Osteoblast (primary cell): ENCODE measurements at places on chromosomes 4 and X. TPM values are rescaled to one million over a fixed set of nuclear protein-coding genes. Genes with fewer than 3 reads are reported as not detected.

DNA sequence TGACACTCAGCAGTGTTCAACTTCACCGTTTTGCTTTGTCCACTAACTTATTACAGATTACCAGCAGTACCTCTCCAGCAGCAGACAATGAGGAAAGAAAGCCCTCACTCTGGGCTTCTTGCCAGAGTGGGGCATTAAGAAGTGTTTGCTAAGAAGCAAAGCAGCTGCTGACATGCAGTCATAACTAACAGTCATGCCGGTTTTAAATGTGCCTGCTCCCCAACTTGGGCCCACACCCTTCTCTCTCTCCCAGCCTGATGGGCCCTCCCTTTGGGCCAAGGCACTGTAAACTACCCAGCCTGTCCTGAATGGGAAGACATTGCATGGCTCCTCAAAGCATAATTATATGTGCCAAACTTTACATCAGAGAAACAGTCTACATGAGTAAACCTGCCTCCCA lies 54.6 kb upstream of the HHIP start:
- no peaks in the 10 kb centered on the region for H3K27me3 ChIP-seq
- no peak overlapping the region for H3K4me3 ChIP-seq
- DNase-seq: peak; percentile 29
- peaks cover 9% of the 10 kb centered on the region for H3K4me1 ChIP-seq
- no peak overlapping the region for H3K27ac ChIP-seq
- H3K36me3 ChIP-seq: no peaks in the 10 kb centered on the region

DNA sequence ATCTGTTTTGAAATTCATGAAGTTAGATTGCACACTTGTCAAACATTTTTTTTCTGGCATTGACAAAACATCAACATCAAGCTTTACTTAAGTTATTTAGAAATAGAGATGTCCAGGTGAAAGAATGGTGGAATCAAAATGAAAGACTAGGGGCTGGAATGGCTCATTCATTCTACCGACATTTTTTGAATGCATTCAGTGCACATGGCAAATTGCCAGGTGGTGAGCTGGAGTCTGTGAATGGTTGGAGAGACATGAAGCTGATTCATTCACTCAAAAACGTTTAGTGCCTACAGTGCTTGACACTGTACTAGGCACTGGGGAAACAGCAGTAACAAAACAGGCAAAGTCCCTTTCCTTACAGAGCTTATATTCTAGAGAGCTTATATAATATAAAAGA lies 292.4 kb downstream of the PPP1R2C start:
- DNase-seq: no peak
- no peaks in the 10 kb centered on the region for H3K27me3 ChIP-seq
- no peaks in the 10 kb centered on the region for H3K36me3 ChIP-seq
- H3K27ac ChIP-seq: no peak overlapping the region
- no peak overlapping the region for H3K4me3 ChIP-seq

GRCh38 chr4:156073976-156074375 lies 120.3 kb upstream of the CTSO start:
- H3K36me3 ChIP-seq: no peaks in the 10 kb centered on the region
- H3K27ac ChIP-seq: no peak overlapping the region
- no peak for DNase-seq
- no peaks in the 10 kb centered on the region for H3K27me3 ChIP-seq
- H3K4me3 ChIP-seq: no peak overlapping the region

DNA sequence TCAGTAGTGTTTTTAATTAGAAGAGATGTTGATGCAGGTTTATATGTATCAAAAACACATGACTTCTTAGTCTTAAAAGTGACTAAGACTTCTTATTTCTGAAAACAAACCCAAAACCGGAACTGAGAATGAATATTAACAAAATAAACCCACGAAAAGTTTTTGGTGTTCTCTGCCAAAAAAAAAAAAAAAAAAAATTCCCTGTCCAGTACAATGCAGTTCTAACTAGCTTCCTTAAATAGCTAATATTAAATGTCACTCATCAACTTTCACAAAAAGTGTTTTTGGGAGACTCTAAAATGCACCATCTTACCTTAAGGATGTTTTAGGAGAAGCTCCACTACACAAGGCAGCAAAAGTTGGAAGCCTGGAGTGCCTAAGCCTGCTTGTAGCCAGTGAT lies 2.0 kb downstream of the ANKRD37 start:
- H3K27me3 ChIP-seq: no peaks in the 10 kb centered on the region
- DNase-seq: no peak
- peaks cover 27% of the 10 kb centered on the region for H3K36me3 ChIP-seq

DNA sequence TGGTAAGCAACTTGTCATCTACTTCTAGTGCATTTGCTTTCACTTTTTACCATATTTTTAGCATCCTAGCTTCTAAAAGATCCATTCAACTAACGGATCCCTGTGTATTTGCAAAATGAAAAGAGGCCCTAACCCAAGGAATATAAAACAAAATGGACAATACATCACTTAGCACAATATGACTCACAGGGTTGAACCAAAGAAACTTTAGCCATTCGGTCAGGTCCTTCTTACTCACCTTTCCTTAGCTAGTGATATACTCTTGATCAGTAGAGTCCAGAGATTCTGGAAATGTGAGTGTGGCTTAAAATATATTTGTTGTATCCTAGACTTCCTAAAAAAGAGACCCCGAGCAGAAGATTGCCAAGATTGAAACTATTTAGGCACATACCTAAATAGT lies 19.5 kb downstream of the TMPRSS11E start:
- no peaks in the 10 kb centered on the region for H3K36me3 ChIP-seq
- H3K27ac ChIP-seq: peak overlapping the region; percentile 25
- DNase-seq: no peak
- H3K4me1 ChIP-seq: peaks cover 20% of the 10 kb centered on the region
- no peaks in the 10 kb centered on the region for H3K27me3 ChIP-seq

DNA sequence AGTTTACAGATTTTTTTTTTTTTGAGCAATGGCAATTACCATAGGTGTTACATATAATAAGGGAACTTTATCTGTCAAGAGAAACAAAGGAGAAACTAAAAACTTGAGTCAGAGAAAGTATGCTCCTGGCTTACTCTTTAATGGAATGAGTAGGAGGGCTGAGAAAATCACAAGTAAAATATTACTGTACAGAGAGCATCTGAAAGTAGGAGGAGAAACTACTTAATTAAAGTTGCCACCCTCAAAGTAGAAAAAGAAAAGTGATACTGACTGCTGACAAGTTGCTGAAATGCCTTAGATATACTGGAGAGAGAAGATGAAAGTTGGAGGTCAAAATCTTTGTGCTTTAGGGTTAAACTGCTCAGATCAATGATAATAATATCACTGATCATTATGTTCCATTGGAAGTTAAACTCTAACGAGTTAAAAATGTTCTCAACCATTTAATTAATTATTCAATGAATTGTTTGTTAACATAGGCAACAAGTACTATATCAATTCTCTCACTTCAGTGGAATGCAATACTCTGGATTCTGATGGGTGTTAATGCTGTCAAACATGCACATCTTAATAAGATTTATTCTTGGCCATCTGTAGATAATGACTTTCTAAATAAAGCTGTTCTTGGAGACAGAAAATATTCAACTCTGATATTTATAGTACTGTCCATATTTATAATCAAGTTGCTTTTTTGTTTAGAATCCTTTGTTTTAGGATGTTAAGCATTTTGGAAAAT lies 61.2 kb upstream of the CAMK2D start:
- peaks cover 13% of the 10 kb centered on the region for H3K4me1 ChIP-seq
- H3K27me3 ChIP-seq: no peaks in the 10 kb centered on the region
- no peak for DNase-seq
- H3K36me3 ChIP-seq: no peaks in the 10 kb centered on the region

GRCh38 chr4:67933038-67933437 lies 30.3 kb downstream of the TMPRSS11A start:
- no peak for DNase-seq
- H3K27ac ChIP-seq: no peak overlapping the region
- no peaks in the 10 kb centered on the region for H3K4me1 ChIP-seq
- no peaks in the 10 kb centered on the region for H3K36me3 ChIP-seq
- H3K4me3 ChIP-seq: no peak overlapping the region
- H3K27me3 ChIP-seq: no peaks in the 10 kb centered on the region

DNA sequence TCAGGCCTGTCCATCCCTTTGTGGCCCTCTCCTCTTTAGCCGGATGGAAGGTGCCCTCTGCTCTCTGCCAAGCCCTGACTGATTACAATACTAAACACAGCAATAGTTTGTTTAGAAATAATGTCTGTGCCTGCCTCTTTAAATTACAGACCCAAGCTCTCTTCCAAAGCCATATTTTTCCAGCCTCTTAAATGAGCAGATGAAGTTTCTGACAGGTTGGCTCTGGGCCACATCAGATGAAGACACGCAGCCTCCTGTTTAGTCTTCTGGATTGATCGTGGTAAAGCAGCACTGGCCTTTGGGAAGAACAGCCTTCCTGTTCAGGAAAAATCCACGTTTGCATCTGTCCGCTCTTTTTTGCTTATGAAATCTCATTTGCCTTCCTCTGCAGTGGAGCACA lies 133.6 kb downstream of the CPE start:
- H3K36me3 ChIP-seq: no peaks in the 10 kb centered on the region
- H3K4me1 ChIP-seq: no peaks in the 10 kb centered on the region
- H3K27ac ChIP-seq: no peak overlapping the region
- H3K27me3 ChIP-seq: no peaks in the 10 kb centered on the region
- DNase-seq: no peak

Gene SSX1
- total RNA-seq: not detected in 2 replicates

GRCh38 chr4:128388796-128389195 lies 101.2 kb upstream of the PGRMC2 start:
- H3K36me3 ChIP-seq: no peaks in the 10 kb centered on the region
- peaks cover 53% of the 10 kb centered on the region for H3K4me1 ChIP-seq
- no peak overlapping the region for H3K4me3 ChIP-seq
- H3K27ac ChIP-seq: no peak overlapping the region
- no peaks in the 10 kb centered on the region for H3K27me3 ChIP-seq

Gene PDHA1
- total RNA-seq: 26.4 and 35.7 TPM in 2 replicates

Gene SPATA18
- total RNA-seq: 30.8 and 41.3 TPM in 2 replicates

GRCh38 chr4:55866973-55867574 lies 13.6 kb downstream of the EXOC1 start:
- H3K36me3 ChIP-seq: peaks cover 39% of the 10 kb centered on the region
- no peak overlapping the region for H3K4me3 ChIP-seq
- H3K27ac ChIP-seq: peak overlapping the region; percentile 79

DNA sequence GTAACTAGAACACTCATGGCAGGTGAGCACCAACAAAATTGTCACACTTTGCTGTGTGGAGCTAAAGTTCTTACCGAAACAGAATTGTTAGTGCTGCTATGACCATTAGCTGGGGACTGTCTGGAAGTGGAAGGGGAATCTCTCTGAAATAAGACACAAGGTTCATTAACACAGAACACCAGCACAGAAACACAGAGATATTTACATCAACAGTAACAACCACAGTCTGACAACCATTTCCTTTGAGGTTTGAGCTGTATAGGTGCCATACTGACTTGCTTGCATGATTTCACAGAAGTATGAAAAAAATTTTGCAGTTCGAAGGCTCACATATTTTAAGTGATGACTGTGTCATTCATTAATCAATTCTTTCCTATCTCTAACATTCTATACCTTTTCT lies 109.8 kb downstream of the NYX start:
- H3K27ac ChIP-seq: no peak overlapping the region
- no peak for DNase-seq
- H3K4me3 ChIP-seq: no peak overlapping the region
- H3K36me3 ChIP-seq: no peaks in the 10 kb centered on the region
- no peaks in the 10 kb centered on the region for H3K27me3 ChIP-seq

GRCh38 chr4:177964061-177964460 lies 521.8 kb upstream of the AGA start:
- H3K4me3 ChIP-seq: no peak overlapping the region
- no peaks in the 10 kb centered on the region for H3K27me3 ChIP-seq
- no peak for DNase-seq

GRCh38 chr4:8911316-8912088 lies 39.9 kb upstream of the HMX1 start:
- H3K4me1 ChIP-seq: no peaks in the 10 kb centered on the region
- H3K36me3 ChIP-seq: no peaks in the 10 kb centered on the region
- no peak overlapping the region for H3K27ac ChIP-seq

Gene MAGEA2B
- total RNA-seq: not detected in 2 replicates

Gene NCAPG
- total RNA-seq: 4.0 and 5.3 TPM in 2 replicates

Gene ALAS2
- not detected in 2 replicates for total RNA-seq

GRCh38 chrX:11564546-11564945 lies 101.2 kb downstream of the ARHGAP6 start:
- no peak for DNase-seq
- no peaks in the 10 kb centered on the region for H3K4me1 ChIP-seq
- H3K4me3 ChIP-seq: no peak overlapping the region
- no peaks in the 10 kb centered on the region for H3K36me3 ChIP-seq
- H3K27ac ChIP-seq: no peak overlapping the region
- no peaks in the 10 kb centered on the region for H3K27me3 ChIP-seq

Gene EMCN
- total RNA-seq: not detected in 2 replicates

DNA sequence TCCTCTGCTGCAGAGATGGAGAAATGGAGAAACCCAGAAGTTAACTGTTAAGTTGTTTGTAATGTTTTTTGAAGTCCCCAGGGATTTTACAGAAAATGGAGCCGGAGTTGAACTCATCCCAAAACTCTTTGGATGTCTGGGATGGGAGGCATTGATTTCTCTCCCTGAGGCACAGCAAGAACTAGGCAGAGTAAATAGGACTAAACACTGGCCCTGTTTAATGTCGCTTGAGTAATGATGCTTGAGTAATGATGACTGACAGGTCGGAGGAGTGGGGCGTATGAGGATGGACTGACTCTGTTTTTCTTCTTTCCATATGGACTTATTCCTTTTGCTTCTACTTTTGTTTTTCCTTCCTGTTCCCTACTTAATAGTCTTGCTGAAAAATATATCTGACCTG lies 69.9 kb downstream of the ARHGAP10 start:
- no peaks in the 10 kb centered on the region for H3K4me1 ChIP-seq
- DNase-seq: no peak
- H3K27me3 ChIP-seq: no peaks in the 10 kb centered on the region
- no peak overlapping the region for H3K27ac ChIP-seq
- no peak overlapping the region for H3K4me3 ChIP-seq

Gene GPC4
- 8.3 TPM in 2 replicates for total RNA-seq

DNA sequence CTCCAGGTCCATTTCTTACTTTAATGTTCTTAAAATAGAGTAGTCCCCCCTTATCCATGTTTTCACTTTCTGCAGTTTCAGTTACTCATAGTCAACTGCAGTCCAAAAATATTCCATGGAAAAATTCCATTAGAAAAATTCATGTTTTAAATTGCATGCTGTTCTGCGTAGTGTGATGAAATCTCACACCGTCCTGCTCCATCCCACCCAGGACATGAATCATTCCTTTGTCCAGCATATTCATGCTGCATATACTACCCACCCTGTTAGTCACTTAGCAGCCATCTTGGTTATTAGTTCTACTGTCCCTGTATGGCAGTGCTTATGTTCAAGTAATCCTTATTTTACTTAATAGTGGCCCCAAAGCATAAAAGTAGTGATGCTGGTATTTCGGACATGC lies 5.4 kb upstream of the PDLIM5 start:
- peak; percentile 84 for DNase-seq
- no peaks in the 10 kb centered on the region for H3K27me3 ChIP-seq
- H3K27ac ChIP-seq: peak overlapping the region; percentile 88
- H3K4me1 ChIP-seq: peaks cover 42% of the 10 kb centered on the region
- H3K4me3 ChIP-seq: no peak overlapping the region

- H3K4me3 ChIP-seq: no peak overlapping the region
- H3K36me3 ChIP-seq: no peaks in the 10 kb centered on the region
Observed at GRCh38 chr4:167469436-167469835, 235.1 kb upstream of the SPOCK3 start.

GRCh38 chr4:158667651-158668198 lies 4.0 kb downstream of the C4orf46 start:
- no peaks in the 10 kb centered on the region for H3K36me3 ChIP-seq
- peak; percentile 85 for DNase-seq
- H3K27me3 ChIP-seq: no peaks in the 10 kb centered on the region
- H3K4me1 ChIP-seq: peaks cover 9% of the 10 kb centered on the region

- H3K27me3 ChIP-seq: no peaks in the 10 kb centered on the region
- no peaks in the 10 kb centered on the region for H3K4me1 ChIP-seq
- no peaks in the 10 kb centered on the region for H3K36me3 ChIP-seq
- H3K27ac ChIP-seq: no peak overlapping the region
- DNase-seq: no peak
- no peak overlapping the region for H3K4me3 ChIP-seq
Observed at GRCh38 chrX:94515009-94515408, 841.0 kb downstream of the FAM133A start.

Gene SLITRK4
- 0.29 and 0.36 TPM in 2 replicates for total RNA-seq

Gene MAOA
- 4.1 and 5.8 TPM in 2 replicates for total RNA-seq
